Mesothelial cell of epicardium (in vitro differentiated cells): ENCODE measurements at places on chromosomes 3 and 15.

- no peak overlapping the region for H3K4me3 ChIP-seq
- no peak overlapping the region for H3K27ac ChIP-seq
- H3K36me3 ChIP-seq: no peaks in the 10 kb centered on the region
- H3K27me3 ChIP-seq: peaks cover 32% of the 10 kb centered on the region
Observed at GRCh38 chr15:92097474-92098178, 244.1 kb downstream of the SLCO3A1 start.

DNA sequence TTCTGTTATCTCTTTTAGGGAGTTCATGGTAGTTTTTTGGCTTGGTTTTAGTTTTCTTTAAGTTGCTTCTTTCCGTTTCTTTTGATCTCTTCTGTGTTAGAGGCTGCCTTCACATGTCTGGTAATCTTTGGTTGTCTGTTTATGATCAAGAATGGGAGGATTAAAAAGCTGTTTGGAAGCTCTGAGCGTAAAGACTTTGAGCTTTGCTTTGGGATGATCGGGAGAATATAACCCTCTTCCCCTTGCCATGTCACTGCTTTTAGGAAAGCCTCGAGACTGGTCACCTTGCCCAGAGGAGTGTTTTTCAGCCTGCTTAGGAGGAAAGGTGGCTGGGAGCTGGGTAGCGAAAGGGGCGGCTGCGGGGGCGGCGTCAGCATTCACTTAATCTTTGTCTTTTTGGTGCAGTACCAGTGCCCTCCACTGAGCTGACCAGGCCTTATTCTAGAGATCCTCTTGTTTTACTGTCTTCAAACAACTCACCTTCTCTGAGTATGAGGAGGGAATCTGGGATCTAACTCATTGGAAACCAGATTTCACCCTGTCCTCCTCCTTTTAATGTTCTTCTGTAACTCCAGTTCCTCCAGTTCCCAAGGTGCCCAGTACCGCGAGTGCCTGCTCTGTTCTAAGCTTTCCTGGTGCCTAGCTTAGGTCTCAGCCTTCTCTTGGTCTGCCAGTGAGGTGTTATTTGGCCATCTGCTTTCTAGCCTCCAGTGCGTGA, 15.5 kb downstream of the TATDN2 start:
- peak overlapping the region; percentile 70 for H3K27ac ChIP-seq
- no peaks in the 10 kb centered on the region for H3K27me3 ChIP-seq
- H3K36me3 ChIP-seq: peaks cover 49% of the 10 kb centered on the region
- peak; percentile 53 for DNase-seq
- peak overlapping the region; percentile 20 for H3K4me3 ChIP-seq

GRCh38 chr3:197878427-197878826, 71.6 kb upstream of the RPL35A start:
- H3K27ac ChIP-seq: no peak overlapping the region
- H3K27me3 ChIP-seq: no peaks in the 10 kb centered on the region

- H3K27me3 ChIP-seq: peaks cover 2% of the 10 kb centered on the region
- H3K27ac ChIP-seq: no peak overlapping the region
- no peak for DNase-seq
- peaks cover 7% of the 10 kb centered on the region for H3K36me3 ChIP-seq
- H3K4me3 ChIP-seq: no peak overlapping the region
Observed at GRCh38 chr3:14236902-14237301, 58.3 kb downstream of the LSM3 start.

- no peaks in the 10 kb centered on the region for H3K36me3 ChIP-seq
- no peak overlapping the region for H3K27ac ChIP-seq
- no peaks in the 10 kb centered on the region for H3K27me3 ChIP-seq
- no peak overlapping the region for H3K4me3 ChIP-seq
Observed at GRCh38 chr15:41408234-41408641, 5.9 kb upstream of the NDUFAF1 start.

GRCh38 chr3:98027085-98027446, 8.0 kb downstream of the GABRR3 start:
- no peak overlapping the region for H3K4me3 ChIP-seq
- peaks cover 22% of the 10 kb centered on the region for H3K4me1 ChIP-seq
- H3K27me3 ChIP-seq: peaks cover 15% of the 10 kb centered on the region
- no peak overlapping the region for H3K27ac ChIP-seq
- H3K36me3 ChIP-seq: no peaks in the 10 kb centered on the region

GRCh38 chr3:72355168-72355567, 493.1 kb downstream of the SHQ1 start:
- H3K27me3 ChIP-seq: no peaks in the 10 kb centered on the region
- no peak overlapping the region for H3K27ac ChIP-seq
- H3K4me3 ChIP-seq: no peak overlapping the region
- H3K4me1 ChIP-seq: peaks cover 11% of the 10 kb centered on the region
- no peaks in the 10 kb centered on the region for H3K36me3 ChIP-seq

DNA sequence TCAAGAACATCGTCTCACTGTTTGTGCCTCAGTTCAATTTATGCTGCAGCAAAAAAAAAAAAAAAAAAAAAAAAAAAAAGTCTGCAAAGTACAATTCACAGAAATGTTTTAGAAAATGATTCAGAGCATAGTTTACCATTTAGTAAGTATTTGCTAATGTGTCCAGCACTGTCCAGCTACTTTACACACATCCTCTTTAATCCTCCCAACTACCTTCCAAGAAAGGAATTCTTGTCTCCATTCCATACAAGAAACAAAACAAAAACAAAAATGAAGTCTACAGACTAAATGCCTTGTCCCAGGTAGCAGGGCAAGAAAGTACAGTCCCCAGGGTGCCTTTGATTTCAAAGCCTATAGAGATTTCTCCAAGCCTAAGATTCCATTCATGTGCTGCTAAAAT, 38.9 kb upstream of the SNTN start:
- H3K4me1 ChIP-seq: no peaks in the 10 kb centered on the region
- H3K36me3 ChIP-seq: no peaks in the 10 kb centered on the region
